ENCODE measurements at places on chromosomes 6 and 20.
A peak's percentile ranks its signal among the peaks of the same experiment; 100 is the strongest.

DNA sequence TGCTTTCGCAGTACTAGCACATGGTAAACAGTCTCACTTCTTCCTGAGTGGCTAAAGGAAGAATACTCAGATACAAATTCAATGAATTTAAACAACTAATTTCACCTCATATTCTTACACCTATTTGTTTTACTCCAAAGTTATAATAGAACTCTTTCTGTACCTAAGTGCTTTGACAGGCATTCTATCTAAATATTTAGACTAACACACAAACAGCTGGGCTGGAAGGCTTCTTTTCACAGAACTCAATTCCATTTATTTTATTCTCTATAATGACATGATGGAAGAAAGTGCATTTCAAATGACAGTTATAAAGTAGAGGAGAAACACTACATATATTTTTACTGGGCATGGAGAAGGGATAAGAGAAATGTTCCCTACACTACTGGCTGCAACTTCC is 384.9 kb upstream of the SPTLC3 start:
- no peak for DNase-seq

DNA sequence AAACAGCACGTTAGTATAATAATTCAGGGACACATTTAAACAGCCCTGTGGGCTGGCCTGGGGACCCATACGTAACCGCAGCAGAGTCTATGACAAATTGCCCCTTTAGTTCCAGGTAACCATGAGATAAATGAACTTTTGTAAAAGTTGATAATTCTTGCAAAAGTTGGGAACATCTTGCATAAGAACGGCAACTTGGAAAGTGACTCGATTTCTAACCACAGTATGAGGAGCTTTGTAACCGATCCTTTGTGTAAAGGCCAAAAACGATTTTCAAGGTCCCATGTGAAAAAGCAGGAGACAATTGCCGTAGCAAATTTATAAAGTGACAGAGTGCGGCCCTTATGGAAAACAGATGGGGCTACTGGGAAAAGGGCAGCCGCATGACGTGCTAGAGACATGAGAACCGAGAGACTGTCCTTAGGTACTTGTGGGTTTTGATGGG is 81.6 kb downstream of the PSMG4 start:
- no peak for DNase-seq

DNA sequence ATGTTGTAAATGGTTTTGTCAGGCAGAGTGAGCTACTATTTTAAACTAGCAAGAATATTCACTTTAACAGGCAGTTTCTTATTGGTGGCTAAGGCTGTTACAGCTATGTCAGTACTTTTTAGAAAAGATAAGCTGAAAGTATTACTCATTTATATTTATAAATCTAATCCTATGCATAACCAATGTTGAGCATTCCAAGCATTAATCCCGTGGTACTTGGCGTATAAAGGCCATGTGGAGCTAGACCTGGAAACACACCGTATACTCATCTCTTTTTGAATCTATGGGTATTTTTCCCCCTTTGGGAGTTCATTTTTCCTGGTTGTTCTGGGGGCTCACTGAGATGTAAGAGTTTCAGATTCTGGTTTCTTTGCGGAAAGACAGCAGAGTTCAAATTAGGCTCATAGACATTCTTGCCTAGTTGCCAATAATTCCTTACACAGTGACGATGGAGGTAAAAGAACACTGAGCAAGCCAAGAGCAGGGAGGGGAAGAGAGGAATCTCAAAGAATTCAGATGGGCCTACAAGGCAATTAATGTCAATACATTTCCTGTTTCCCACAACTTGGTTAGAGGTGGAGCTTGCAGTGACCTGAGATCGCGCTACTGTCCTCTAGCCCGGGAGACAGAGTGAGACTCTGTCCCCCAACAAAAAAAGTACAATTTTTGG is 211.5 kb downstream of the SOX4 start:
- no peak for DNase-seq

DNA sequence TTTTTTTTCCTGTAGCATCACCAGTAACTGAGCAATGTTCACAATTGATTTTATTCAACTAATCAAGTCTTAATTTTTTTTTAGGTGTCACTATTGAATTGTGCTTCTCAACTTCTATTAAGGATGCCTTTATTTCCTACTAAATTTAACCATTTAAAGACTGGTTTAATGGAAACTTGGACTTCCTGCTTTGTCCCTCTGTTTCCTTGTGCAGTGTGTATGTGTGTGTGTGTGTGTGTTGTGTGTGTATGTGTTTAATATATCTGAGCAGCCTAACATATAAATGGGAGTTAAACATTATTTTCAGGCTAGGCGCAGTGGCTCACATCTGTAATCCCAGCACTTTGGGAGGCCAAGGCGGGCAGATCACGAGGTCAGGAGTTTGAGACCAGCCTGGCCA is 1.8 kb downstream of the SERPINB6 start:
- no peak for DNase-seq

GRCh38 chr6:135282395-135282794 is 101.3 kb downstream of the MYB start:
- DNase-seq: no peak

GRCh38 chr6:127737009-127737486 is 160.1 kb downstream of the C6orf58 start:
- DNase-seq: peak; percentile 61

DNA sequence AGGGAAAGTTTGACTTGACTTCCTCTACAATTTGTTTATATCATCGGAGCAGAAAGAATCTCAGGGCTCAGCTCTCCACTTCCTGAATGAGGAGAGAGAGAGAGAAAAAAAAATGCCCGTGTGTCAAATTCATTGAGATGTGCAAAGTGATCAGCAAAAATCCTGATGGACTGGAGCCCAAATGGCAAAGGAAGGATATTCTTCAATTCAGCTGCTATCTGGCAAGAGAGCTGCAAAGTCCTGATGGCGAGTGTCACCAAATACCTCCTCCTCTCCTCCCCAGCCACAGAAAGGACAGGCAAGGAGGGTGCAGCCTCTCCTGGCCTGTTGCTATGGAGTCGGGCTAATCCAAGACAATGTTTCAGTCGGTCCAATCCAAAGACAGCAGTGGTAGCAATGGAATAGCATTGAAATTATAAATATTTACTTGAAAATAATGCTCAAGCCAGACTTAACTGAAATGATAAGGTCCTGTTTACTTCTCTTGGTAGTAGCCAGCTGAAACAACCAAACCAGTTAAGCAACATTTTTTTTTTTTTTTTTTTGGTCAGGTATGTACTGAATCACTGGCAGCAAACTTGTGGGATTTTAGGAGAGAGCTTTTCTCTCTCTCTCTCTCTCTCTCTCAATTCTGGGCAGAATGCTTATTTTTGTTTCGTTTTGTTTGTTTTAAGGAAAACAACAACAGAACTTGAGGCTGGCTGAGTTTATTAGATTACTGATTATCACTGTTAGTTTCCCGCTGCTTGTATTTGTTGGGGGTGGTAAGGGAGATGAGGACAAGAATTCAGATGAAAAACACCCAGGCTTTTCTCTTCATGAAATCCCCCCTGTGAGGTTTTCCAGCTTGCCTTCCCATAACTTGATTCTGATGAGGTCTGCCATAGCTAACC is 204.2 kb downstream of the BCAS1 start:
- peak; percentile 73 for DNase-seq

DNA sequence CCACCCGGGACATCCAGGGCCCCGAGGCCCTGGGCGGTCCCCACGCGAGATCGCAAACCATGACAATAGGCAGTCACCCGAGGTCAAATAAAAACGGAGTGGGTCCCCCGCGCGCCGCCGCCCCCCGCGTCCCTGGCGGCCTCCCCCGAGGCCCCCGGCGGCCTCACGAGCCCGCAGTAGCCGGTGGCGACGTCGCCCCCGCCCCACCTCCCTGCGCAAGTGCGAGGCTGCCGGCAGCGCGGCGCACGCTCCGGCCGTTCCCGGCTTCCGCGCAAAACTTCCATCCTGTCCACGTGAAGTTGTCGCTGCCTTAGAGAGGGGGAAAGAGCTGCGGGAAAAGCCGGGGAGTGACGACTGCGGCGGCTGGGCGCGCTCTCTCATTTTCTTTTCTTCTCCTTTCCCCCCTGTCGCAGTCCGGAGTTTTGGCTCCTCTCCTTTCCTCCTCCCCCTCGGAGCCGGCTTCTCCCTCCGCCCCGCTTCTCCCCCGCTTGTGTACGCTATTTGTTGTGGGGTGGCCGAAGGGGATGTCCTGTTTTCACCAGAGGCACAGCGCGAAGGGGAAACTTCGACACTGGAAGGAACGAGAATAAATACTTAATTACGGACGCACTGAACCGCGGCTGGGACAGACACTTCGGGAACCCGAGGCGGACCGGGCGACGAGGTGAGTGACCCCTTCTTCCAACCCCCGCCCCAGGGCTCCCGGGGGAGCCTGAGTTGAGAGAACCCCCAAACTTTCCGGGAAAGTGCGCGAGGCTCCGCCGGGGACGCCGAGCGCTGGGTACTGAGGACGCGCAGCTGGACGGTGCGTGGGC is at the start of gene EYA4:
Gene EYA4 (plus strand): TSS at position 272 of the 815 bp plus-strand sequence. CDS start 33,424 bp downstream, outside the sequence.
- DNase-seq: peak; percentile 19

DNA sequence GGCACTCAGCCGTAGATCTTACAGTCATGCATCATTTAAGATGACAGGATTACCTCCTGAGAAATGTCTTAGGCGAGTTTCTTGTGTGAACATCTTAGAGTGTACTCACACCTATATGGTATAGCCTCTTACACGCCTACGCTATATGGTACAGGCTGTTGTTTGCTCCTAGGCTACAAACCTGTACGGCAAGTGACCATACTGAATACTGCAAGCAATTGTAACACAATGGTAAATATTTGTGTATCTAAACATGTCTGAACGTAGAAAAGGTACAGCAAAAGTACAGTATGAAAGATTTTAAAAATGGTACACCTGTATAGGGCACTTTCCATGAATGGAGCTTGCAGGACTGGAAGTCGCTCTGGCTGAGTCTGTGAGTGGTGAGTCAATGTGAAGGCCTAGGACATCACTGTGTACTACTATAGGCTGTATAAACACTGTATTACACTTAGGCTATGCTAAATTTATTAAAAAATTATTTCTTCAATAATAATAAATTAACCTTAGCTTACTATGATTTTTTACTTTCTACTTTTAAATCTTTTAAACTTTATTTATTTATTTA is 541 bp upstream of the IL20RA start:
- no peak for DNase-seq

GRCh38 chr6:130322673-130323268 is 43.0 kb upstream of the TMEM200A start:
- no peak for DNase-seq
